T-cell (primary cell): ENCODE measurements at places on chromosomes 7 and 10.

GRCh38 chr7:142807855-142808460, 37.2 kb downstream of the PRSS2 start:
- no peak for DNase-seq

DNA sequence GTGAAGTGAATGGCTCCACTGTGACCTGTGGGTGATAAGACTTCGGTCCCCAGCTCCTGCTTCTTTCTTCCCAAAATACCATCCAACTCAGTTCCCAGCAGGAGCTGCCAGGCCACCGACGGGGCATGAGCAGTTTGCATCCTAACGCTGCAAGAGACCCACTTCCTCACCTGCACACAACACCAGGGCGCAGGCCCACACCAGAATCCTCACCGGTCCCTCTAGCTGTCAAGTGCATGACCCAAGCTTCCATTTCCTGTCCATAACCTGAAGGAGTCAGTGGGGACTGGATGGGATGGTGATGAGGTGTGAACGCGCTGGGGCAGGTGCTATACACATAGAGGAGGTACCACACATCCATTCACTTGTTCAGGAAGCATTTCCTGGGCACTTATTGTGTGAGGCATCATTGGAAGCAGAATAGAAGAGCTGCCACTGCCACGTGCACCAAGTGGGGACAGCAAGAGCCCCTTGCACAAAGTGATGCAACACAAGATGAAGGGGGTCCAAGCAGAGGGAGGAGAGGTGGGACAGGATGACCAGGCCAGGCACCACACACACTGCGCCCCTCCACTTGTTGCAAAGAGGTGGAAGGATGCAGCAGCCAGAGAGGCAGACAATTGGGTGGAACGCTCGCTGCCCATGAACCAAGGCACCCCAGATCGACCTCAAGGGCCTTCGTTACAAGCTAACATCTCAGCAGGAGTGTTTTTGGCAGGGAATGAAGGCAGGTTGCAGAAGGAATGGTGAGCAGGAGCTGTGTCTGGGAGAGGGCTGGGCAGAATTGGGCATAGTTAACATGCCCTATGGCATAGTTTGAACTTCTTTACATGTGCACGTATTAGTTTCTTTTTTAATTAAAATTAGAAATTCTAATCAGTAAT, 605.8 kb upstream of the MGMT start:
- DNase-seq, result no peak

DNA sequence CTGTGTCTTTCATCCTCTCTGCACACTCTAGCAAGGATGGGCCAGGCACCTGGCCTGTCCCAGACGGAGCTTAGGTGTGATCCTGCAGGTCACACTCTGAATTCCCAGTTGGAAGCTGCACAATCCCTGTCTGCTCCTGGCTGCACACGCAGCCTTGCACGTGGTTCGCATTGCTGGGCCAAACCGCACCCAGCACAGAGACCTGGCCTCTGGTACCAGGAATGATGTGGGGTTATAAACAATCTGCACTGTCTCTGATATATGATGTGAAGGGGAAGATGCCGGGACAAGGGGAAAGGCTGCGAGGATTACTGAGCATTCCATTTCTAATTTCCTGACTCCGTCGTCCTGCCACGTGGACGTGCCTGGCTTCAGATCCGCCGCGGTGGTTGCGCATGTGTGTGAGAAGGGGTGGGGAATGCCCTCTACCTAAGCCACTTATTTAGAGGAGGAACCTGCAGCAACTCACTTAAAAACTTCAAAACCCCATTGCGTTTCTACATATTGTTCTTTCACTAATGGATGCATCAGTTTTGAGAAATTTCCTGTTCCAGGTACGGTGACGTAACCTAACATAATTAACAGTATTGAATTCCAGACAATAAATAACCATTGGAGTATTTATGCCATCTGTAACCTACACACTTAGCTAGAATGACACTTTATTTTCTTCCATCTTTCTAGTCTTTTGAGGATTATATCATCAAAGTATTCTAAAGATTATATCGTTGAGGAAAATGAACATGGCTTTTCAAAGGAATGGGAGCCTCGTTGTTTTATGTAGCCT, 559.7 kb upstream of the MGMT start:
- DNase-seq, result no peak

- DNase-seq, result no peak
These were observed 51.4 kb upstream of the EZH2 start for GRCh38 chr7:148935451-148935850.

- no peak for DNase-seq
These were observed 10.7 kb downstream of the TSPAN14 start for GRCh38 chr10:80464557-80465450.

GRCh38 chr7:6478186-6478585, 30.4 kb upstream of the DAGLB start:
- DNase-seq, result no peak

DNA sequence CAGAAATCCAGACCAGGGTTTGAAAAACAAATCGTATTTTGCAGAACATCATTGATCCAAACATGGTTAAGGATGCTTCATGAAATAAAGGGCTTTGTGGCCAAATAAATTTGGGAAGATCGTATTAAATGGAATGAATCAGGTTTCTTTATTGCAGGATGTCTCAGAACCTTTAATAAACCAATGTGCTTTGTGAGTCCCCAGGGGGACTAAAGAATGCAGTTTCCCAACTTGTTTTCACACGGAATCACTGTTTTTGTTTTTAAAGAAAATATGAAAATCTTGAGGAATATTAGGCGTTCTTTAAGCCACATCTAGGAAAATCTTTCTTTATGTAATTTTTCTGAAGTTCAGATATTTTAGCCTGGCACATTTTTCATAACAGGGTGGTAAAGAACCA, 16.8 kb upstream of the CCDC172 start:
- DNase-seq, result no peak

- DNase-seq, result no peak
These were observed 28.3 kb upstream of the FIS1 start for GRCh38 chr7:101273206-101273605.

DNA sequence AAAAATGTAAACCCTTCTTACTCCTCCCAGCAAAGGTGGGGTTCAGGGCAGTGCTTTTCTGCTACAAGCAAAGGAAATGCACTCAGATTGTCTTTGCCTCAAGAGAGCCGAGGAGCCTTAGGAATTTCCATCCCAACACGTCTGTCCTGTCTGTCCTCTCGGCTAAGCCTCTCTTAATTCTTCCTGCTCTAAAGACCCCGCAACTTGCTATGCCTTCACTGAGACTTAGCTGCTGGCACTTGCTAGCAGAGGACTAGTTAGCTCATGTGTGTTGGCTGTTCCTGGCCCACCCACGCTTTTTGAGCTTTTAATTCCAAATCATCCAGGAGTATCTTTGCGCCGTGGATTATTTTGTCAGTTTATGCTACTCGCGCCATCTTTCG, 481 bp upstream of the NPM3 start:
- no peak for DNase-seq

DNA sequence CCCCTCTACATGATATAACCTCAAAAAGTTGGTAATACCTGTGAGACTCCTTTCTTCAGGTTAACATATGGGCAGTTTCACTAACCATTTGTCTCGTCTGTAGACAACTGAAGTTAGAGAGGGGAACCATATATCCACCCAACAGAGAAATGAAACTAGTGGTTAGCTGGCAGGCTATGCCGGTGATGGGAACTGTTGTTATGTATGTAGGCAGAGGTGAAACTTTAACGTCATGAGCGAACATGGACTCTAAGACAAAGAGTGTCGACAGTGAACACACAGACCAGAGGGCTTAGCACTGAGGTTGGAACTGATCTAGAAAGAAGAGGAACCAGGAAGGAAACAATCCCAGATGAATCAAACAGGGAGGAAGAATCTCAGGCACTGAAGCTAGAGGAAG, 112.4 kb downstream of the ELMO1 start:
- DNase-seq, result no peak

DNA sequence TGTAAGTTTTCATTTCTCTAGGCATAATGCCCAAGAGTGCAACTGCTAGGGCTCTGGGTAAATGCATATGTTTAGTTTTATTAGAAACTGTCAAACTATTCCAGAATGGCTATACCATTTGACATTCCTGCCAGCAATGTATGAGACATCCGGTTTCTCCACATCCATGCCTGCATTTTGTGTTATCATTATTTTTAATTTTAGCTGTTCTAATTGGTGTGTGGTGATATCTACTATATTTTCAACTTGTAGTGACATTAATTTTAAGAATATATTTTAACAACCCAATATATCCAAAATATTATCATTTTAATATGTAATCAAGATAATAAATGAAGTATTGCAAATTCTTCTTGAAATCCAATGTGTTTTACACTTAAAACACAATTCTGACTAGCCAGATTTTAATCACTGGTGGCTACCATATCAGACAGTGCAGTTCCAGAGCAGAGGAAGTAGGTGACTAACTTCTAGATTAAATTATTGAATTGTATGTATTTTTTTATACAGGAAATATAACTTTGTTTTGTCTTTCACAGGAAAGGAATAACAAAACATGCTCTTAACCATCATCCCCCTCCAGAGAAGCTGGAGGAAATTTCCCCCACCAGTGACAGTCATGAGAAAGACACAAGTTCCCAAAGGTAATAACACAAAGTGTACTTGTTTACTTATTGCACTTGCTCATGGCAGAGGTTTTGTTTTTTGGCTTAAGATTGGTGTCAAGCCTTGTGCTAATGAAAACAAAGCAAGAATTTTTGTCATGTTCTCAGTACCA, 6.4 kb downstream of the FAM149B1 start:
- DNase-seq, result no peak

GRCh38 chr7:21357151-21358097, 70.5 kb upstream of the SP4 start:
- DNase-seq, result no peak

GRCh38 chr10:116668018-116668417, 47.3 kb downstream of the PNLIPRP2 start:
- no peak for DNase-seq
